ENCODE measurements at places on chromosomes 12 and 14.

DNA sequence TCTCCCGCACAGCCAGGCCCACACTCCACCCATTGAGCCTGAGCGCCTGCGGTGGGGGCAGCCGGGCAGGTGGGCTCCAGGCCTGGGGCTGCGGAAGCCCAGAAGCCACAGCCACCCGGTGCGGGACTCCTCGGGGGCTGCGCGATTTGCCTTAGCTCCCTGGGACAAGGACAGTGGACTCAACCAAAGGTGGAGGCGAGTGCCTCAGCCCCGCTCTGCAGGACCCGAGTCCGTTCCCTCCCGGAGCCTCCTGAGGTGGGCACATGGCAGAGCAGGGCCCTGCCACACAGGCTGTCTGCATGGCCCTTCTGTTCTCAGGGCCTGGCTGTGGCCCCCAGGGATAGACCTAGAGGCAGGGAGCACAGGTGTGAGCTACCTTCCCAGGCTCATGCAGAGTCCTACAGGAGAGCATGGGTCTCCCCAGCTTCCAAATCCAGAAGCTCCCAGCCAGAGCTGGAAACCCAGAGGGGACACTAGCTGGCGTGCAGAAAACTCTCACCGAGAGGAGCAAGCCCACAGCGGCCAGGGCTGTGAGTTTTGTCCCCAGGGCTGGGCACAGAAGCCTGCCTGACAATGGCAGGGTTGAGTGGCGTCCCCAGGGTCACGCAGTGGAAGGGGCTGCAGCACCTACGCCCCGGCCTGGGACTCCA is 22.2 kb upstream of the LRTM2 start:
- DNase-seq = no peak

- no peak for DNase-seq
Measured at GRCh38 chr12:104360157-104360556, 56.6 kb downstream of the EID3 start.

DNA sequence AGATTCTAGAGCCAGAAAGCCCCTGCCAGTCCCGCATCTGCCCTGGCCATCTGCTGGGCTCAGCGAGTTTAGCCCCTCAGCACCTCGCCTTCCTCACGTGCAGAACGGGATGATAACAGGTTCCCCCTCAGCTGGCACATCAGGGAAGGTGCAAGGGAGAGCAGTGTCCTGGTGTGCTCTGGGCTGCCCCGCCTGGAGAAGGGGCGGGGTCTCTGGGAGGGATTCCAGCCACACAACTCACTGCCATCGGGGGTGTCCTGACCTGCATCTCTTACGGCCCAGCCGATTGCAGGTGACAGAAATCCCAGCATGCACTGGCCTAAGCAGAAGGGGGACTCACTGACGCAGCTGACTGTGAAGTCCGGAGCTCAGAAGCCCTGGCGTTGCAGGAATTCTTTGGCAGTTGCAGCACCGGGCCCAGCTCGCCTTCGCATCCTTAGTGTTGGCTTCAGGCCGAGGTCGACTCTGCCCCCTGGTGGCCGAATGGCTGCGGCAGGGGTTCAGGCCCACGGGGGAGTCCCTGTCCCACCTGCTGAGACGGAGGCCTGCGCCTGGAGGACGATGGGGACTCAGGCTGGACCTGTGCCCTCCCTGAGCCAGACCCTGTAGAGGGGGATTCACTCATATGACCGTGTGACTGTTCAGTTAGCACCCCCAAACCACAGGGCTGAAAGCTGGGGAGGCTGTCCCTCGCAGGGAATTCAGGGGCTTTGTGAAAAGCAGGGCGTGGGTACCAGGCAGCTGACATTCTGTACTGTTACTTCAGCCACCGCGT is 178.6 kb downstream of the ADGRD1 start:
- no peak for DNase-seq

DNA sequence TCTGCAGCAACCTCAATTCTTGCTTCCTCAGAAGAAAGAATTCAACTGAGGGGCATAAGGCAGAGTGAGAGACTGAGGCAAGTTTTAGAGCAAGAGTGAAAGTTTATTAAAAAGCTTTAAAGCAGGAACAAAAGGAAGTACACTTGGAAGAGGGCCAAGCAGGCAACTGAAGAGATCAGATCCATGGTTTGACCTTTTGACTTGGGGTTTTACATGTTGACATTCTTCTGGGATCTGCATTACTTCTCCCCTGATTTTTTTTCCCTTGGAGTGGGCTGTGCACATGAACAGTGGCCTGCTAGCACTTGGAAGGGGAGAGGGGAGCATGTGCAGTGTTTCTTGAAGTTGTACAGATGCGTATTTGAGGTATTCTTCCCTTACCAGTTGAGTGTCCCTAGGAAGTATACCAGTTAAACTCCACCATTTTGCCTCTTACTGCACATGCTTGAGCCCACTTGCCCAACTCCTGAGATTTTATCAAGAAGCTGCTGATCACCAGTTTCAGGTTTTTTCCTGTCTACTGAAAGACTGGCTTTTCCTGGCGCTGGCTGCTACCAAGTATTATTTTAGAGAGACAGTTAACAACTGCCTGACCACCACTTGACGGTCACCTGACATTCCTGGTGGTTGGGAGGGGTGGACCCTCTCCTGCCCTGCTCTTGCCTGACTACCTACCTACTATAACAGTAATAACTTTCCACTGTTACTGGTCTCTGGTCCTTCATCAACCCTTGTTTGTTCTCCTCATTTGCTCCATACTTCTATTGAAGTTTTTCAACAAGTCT is 26.0 kb upstream of the TMTC2 start:
- no peak for DNase-seq

DNA sequence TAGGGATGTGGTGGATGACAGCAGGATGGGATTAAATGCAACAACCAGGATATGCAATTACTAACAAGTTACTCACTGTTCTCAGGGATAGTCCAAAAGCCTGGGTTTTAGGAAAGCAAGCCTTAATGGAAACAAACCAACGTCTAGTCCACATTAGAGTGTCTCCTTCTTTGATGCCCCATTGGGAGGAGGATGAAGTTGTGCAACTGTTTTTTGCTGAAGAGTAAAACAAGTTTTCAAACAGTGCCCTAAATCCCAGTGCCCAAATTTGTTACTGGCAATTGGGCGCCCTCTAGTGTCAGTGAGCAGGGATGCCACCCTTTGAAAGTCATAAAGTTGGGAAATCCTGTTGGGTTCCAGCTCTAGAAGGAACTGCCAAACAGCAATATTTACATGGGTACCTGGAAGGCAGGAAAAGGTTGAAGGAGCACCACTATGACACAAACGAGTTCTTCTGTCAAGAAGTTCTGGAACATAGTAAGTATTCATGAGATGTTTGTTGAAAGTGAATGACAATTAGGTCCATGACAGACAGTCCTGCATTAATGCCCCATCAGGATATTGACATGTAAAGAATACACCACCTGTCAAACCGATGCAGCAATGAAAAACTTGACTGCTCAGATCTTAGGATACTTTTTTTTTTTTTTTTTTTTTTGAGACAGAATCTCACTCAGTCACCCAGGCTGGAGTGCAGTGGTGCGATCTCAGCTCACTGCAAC is 11.1 kb upstream of the DPF3 start:
- DNase-seq = no peak

DNA sequence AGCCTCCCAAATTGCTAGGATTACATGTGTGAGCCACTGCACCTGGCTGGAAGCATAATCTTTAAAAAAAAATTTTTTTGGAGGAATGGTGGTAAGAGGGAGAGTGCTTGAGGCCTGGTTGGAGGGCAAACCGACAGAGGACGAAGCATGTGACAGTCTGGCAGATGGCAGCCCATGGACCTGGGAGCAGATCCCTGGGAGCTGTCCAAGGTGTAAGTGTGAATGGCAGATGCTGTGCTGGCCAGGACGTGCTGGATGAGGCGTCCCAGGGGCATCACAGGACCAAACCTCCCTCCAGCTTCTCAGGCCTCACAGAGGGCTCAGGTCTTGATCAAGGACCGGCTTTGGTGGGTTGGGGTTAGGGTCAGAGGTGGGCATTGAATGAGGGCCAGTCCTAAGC is 128.4 kb upstream of the NCOR2 start:
- DNase-seq = no peak

- DNase-seq = no peak
Measured at GRCh38 chr14:100081997-100082625, 16.9 kb downstream of the EVL start.

- no peak for DNase-seq
Measured at GRCh38 chr12:87405918-87406317, 623.3 kb downstream of the C12orf50 start.

DNA sequence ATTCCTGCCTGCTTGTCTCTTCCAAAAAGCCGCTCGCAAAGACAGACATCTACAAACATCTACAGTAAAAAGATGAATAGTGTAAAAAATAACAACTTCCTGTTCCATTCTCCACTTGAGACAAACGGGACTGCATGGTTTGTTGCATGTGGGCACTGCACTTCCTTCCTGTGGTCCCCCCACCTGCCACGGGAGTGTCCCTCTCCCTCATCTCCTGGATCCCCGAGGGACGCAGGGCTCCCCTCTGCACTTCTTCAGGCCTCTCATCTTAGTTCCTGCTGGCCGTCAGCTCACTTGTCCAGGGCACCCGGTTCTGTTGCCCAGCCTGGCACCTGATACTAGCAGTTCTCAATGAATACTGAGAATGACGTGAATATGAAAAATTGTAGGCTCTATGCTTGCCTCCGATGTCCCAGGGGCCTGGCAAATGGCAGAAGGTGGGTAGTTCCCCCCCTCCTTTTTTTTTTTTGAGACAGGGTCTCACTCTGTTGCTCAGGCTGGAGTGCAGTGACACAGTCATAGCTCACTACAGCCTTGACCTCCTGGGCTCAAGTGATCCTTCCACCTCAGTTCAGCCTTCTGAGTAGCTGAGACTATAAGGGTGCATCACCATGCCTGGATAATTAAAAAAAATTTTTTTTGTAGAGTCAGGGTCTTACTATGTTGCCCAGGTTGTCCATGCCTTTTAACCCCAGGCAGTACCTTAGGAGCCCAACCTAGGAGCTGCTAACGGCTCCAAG is 3.5 kb upstream of the KLC1 start:
- no peak for DNase-seq

GRCh38 chr14:42378880-42379279 is 772.2 kb downstream of the LRFN5 start:
- no peak for DNase-seq

DNA sequence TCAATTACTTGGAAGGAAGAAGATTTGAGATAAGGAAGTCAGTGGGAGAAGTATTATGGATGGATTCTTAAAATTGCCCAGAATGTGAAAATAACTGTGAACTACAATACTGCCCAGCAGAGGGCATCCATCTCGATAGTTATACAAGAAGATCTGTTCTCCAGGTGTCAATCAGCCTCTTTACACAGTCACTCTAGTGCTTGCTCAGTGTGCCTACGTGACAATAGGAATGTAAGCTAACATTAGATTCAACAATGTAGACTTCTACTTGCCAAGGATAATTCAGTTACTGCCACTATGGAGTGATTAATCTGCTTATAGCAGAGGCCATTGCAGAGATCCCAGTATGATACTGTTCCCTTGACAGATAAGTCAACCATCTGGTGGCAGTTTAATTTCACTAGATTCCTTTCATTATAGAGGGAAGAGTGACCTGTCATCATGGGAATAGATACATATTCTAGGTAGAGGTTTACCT is 10.6 kb upstream of the MAP4K5 start:
- DNase-seq = no peak

DNA sequence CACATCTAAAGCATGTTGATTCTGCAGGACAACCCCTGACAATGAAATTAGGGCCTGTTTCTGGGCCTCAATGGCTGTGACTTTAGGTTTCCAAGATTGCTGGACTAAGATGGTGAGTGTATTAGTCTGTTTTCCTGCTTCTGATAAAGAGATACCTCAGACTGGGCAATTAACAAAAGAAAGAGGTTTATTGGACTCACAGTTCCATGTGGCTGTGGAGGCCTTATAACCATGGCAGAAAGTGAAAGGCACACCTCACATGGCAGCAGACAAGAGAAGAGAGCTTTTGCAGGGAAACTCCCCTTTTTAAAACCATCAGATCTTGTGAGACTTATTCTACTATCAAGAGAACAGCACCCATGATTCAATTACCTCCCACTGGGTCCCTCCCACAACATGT is 10.6 kb downstream of the IL22 start:
- DNase-seq = no peak

GRCh38 chr12:14988035-14988434 is 15.2 kb downstream of the PDE6H start:
- no peak for DNase-seq

DNA sequence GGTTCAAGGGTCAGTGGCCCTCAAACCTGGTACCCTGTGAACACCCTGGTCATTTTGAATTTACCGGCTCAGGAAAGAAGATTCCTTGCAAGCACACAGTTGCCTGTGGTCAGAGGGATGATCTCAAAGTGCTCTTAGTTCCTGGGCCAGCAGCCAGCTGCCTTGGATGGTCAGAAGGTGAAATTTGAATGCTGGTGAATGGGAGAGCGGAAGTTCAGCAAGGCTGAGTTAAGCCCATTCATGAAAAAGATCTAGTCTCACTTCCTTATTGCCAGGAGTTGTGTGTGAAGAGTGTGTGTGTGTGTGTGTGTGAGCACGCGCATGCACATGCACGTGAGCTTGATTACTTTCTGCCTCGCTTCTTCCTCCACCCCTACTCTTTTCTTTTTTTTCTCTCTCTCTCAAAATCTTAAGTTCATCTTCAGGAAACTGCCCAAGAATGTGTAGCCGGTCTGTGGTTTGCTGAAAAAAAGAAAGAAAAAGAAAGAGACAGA is 155.5 kb upstream of the CCND2 start:
- DNase-seq = peak; percentile 9
